RPMI7951 (cell line): ENCODE measurements at places on chromosomes 7 and 10. TPM values are rescaled to one million over a fixed set of nuclear protein-coding genes. Genes with fewer than 3 reads are reported as not detected.

- DNase-seq: no peak
Observed at GRCh38 chr7:116699722-116700120, 27.7 kb downstream of the MET start.

DNA sequence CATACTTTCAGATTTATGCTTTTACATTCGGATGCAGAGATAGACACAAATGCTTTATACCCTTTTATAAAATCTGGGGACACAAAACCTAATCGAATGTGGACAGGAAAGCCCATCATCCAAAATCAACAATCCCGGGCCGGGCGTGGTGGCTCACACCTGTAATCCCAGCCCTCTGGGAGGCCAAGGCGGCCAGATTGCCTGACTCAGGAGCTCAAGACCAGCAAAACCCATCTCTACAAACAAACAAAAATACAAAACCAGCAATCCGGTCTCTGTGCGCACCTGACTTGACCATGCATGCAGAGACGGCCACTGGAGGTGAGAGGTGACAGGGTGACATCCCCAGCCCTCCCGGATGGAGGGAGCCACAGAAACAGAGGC, 13.5 kb downstream of the COBL start:
- no peak for DNase-seq

- DNase-seq: no peak
Observed at GRCh38 chr10:37831495-37832333, 25.7 kb downstream of the ZNF248 start.

- no peak for DNase-seq
Observed at GRCh38 chr7:36305648-36306047, 84.0 kb upstream of the ANLN start.

DNA sequence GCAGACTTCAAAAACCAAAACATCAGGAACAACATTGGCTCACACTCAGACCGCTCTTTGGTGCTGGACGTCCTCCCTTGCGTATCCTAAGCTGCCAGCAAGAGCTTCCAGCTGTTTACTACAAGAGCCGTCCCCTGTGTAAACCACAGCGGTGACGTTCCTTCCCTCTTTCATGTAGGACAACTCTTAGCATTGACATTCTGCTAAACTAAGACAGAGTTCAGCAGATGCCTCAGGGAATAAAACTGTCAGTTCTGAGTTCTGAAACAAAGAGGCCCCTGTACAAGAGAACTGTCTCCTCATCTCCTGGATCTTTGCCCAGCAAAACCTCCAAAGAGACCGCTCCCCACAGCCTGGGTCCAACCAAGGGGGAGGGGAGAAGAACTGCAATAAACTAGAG, 57.8 kb upstream of the OPALIN start:
- DNase-seq: peak; percentile 86

GRCh38 chr7:131124001-131124629, 203.6 kb upstream of the MKLN1 start:
- no peak for DNase-seq

DNA sequence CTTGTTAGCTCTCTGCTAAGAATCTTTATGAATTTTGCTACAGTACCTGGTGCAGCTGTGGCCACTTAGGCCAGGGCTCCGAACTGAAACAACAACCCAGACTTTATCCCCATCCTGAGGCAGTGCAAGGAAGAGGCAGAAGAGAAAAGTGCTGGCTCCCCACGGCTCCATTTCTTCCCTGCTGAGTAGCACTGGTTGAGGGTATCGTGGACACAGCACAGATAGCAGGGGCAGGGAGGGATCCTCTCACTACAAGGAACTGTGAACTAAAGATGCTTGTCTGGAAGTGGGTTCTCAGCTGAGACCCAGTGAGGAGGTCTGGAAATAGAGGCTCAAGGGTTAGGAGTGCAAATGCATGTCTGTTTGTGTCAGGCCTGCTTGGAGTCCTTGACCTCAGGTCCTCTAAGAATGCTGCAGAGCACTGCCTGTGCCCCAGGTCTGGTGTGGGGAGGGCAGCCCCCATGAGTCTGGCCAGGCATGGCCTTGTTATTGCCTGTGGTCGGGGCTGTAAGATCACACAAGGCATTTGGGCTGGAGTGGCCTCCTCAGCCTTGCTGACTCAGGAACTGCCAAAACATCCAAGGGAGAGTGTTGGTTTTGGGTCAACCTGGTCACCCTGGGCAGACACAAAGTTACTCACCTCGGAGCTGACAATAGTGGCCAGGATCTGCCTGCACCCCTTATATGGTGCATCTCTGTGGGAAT, 58.1 kb downstream of the DMBT1 start:
- no peak for DNase-seq

- no peak for DNase-seq
Observed at GRCh38 chr7:70884440-70884764, 247.5 kb upstream of the GALNT17 start.

DNA sequence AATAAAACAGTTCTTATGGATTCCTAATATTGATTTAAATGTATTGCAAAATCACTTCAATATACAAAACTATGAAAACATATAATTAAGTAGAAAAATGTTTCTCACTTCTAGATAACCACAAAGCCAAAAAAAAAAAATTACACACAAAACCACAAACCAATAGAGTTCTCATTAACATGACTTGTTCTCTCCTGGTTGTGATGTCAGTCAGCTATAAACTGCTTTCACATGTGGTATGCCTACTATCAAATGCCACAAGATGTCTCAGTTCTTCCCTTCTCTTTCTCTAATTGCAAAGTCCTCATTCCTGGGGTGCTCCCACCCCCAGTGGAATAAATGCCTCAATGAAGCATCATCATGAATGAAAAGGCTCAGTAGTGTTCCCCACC, 16.6 kb downstream of the GNAI1 start:
- DNase-seq: peak; percentile 30

GRCh38 chr7:26729150-26729775, 135.1 kb downstream of the SKAP2 start:
- DNase-seq: no peak

DNA sequence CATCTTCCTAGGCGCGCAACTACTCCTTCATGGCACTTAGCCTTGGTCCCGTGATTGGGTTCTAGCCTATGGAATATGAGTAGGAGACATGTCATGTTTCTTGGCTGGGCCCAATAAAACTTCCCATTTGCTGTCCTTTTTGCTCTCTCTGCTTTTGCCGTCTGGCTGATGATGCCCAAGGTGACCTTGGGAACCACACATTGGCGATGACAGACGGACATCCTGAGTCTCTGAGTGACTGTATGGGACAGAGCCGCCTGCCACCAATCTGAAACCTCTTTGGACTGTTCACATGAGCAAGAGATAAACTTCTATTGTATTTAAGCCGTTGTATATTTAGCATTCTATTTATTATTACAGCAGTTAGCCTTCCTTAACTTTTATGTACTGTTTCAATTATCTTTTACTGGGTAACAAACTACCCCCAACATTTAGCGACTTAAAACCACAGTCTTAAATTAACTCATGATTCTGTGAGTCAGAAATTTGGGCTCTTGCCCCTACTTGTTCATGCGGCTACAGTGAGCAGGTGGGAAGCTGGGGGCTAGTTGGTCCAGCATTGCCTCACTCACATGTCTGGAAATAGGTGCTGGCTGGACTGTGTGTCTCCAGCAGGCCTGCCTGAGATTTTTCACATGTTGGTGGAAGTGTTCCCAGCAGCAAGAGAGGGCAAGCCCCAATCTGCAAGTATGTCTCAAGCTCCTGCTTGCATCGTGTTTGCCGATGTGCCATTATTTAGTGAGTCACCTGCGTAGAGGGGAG, 71.7 kb downstream of the NOD1 start:
- peak; percentile 26 for DNase-seq

DNA sequence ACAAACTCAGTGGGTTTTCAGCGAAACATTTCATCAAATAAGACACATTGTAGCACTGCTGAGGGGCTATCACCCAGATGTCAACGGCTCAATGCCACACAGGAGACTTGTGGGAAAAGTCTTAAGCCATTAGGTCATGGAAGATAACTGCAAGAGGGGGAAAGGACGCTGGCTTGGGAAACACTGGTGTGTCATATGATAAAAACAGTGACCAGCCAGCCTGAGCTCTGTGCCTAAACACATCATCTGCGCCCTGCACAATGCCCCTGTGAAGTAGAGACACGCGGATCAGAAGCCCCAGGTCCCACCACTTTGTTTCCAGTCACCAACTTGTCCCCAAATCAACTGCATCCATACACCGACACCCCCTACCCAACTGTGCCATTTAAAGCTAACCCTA, 116.7 kb downstream of the TNS3 start:
- peak; percentile 54 for DNase-seq

DNA sequence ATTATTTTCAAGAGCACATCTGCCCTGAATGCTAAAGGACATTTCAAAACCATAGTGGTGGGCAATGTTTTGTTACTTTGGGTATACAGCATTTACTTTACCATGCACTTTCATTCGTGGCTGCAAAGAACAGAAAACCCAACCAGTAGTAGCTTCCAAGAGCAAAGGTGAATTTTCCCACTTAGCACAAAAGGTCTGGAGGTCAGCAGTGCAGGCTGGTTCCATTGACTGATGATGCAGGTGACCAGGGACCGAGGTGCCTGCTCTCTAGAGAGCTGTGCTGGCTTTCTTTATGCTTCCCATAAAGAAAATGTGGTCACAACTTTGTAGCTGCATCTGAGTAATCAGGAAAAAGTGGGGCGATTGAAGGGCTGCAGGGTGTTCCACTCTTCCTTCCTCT, 240.0 kb downstream of the BICC1 start:
- no peak for DNase-seq

- no peak for DNase-seq
Observed at GRCh38 chr10:71970331-71970730, 6.1 kb downstream of the CHST3 start.

GRCh38 chr10:15901889-15902288, 41.6 kb upstream of the MINDY3 start:
- DNase-seq: no peak

- DNase-seq: no peak
Observed at GRCh38 chr10:25304606-25305005, 129.8 kb downstream of the GPR158 start.

DNA sequence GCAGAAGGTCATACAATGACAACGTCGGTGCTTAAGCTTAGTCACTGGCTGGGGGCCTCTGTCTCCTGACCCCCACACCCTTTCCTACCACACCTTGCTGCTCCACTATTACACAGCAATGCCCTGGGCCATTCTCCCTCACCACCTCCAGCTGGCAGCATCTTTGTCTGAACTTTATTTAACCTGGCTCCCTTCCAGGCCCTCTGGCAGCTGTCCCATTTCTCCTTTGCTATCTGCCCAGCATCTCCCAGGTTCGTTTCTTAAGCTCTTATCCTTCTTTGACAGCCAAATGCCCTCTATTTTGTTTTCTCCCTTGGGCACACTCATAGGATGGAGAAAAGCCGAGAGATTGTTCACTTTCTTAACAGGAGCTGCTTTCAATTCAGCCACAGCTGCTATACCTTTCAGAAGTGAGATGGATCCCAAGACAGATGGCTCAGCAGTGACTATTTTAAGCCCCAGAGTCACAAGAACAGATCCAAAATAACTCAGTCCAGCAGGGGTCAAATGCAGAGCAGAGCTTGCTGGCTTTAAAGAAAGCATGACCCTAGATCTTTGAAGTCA, 1277.1 kb upstream of the AUTS2 start:
- DNase-seq: peak; percentile 20

DNA sequence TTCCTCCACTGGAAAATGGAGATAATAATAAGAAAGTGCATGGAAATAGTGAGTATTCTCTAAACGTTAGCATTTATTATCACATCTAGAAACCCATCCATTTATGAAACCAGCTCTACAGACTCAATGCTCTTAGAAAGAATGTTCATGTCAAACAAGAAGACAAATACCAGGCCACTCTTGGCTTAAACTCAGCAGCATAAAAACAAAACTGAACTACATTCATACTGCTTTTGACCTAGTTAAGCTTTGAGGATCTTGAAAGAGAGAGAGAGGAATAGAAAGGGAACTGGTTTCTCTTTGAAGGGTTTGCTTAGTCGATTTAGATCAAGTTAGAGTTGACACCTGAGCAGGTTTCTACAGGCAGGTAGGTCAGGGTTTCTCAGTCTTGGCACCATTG, 332.9 kb upstream of the PRKCQ start:
- no peak for DNase-seq

GRCh38 chr10:69089638-69090599, 2.0 kb downstream of the SRGN start:
- no peak for DNase-seq

DNA sequence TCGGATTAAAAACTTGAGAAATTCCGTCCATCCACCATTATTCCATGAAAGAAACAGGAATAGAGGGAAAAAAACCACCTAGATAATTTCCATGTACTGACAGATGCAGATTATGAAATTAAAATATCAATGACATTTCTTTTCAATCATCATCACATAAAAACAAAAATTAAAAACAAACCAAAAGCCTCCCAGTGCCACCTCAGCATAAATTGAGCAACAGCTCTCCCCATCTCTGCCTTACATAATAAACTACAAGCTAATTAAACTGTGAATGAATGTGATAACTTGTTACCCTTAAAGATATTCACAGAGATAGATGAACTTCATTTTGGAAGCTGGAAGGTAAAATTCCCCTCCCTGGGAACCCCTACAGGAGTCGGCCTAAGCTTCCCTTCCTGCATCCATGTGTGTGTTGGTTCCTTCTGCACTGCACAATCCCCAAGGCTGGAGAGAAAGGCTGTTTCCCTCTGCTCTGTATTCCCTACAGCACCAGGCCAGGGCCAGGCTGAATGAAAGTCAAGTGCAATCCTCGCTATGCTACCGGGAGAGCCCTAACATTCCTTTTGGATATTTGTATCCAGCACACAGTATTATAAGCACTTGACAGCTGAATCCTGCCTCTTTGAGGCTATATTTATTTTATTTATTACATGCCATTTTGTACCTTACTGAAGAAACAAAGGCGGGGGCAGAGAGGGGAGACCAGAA, 8.1 kb downstream of the CCDC6 start:
- no peak for DNase-seq

DNA sequence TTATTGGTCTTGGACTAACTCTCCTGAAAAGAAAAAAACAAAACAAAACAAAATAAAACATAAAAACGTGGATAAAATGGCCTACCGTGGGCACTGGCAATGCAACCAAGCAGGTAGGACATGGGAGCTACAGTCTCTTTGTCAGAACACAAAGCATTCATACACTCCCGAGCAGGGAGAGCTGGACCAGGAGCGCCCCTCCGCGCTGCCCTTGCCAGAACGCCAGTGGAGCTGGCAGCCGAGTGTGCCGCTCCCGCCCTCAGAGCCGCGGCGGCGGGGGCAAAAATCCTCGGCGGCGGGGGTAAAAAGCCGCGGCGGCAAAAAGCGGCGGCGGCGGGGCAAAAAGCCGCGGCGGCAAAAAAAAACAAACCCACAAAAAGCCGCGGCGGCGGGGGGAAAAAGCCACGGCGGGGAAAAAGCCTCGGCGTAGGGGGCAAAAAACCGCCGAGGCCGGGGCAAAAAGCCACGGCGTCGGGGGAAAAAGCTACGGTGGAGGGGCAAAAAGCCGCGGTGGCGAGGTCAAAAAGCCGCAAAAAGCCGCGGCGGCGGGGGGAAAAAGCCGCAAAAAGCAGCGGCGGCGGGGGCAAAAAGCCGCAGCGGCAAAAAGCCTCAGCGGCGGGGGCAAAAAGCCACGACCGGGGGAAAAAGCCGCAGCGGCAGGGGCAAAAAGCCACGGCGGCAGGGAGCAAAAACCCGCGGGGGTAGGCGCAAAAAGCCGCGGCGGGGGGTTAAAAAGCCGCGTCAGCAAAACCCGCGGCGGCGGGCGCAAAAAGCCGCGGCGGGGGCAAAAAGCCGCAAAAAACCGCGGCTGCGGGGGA, 418.1 kb downstream of the ZNF716 start:
- DNase-seq: peak; percentile 23

SKIDA1 gene
- total RNA-seq: 0.48 and 0.88 TPM in 2 replicates

CTAGE4 gene
- total RNA-seq: 0.29 and 0.60 TPM in 2 replicates

LSM8 gene
- total RNA-seq: 123 and 125 TPM in 2 replicates

CCDC172 gene
- not detected in 2 replicates for total RNA-seq

GIMAP8 gene
- 0.12 TPM in 1 of 2 replicates, not detected in the other for total RNA-seq

ASAH2 gene
- total RNA-seq: 0.39 and 0.84 TPM in 2 replicates

VWA2 gene
- total RNA-seq: not detected in 2 replicates
